ENCODE measurements at places on chromosomes 11 and 22.
A peak's percentile ranks its signal among the peaks of the same experiment; 100 is the strongest.

DNA sequence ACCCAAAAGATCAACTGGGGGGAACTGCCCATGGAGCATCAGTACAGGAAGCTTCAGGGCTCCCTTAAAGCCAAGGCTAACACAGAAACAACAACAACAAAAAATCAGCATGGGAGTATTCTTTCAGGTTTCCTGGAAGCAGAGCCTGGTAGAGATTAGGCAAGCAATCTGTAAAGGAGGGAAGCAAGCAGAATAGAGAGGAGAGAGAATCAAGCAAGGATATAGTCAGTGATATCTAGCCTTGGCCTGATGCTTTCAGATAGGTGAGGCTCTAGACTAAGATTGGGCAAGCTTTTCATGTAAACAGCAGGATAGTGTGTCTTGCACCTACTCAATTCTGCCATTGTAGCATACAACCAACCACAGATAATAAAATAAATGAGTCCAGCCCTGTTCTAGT, 44.4 kb upstream of the FAT3 start:
- DNase-seq, result no peak

DNA sequence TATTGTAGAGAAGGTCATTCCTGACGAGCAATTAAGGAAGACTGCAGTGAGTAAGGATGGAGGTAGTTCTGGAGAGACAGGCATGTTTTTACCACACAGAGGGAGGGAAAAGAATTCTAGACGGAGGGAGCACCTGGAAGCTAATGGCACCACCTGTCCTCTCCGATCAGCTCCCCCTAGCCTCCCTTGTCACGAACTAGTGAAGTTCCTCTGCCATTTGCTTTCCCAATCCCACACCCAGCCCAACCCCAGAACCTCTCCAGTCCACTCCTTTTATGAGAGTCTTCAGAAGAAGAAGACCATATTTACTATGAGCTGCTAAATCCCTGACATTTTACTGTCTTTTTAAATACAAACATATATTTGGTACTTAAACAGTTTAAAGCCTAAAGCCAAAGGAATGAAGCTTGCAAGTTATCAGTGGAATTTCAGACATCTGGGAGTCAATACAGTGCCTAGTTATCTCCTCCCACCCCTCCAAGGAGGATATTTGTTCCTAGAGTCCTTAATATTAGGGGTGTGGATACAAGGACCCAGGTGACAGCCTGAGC, 46.1 kb upstream of the HSPA8 start:
- DNase-seq, result no peak

GRCh38 chr11:2567026-2567671, 122.3 kb downstream of the KCNQ1 start:
- DNase-seq, result no peak

DNA sequence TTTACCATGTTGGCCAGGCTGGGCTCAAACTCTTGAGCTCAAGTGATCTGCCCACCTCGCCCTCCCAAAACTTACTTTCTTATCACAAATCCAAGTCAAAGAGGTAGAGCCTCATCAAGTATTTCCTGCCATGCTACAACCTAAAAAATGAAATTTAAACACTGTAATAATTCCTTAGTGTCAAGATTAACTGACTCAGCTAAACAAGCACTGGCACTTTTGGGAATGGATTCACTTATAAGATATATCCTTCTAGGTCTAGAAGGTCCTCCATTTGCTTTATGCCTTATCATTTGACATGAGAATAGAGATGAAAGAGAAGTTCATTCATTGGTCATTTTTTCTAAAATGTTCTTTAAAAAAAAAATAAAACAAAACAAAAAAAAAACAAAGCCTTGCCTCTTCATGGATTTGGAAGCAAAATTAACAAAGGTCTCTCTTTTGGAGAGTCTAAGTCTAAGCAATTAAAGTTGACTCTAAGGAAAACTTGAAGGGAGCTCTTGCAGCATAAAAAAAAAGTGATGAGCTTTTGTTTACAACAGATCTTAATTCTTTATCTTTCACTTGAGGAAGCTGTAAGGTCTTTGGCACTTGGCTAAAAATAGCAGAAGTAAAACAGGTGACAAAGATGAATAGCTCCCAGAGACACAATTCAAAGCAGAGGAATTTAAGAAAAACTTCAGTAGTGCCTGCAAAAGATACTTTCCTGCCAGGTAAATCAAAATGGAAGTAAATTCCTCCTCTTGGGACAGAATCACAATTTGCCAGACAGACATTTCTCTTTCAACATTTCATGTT, 50.3 kb downstream of the CADM1 start:
- no peak for DNase-seq

DNA sequence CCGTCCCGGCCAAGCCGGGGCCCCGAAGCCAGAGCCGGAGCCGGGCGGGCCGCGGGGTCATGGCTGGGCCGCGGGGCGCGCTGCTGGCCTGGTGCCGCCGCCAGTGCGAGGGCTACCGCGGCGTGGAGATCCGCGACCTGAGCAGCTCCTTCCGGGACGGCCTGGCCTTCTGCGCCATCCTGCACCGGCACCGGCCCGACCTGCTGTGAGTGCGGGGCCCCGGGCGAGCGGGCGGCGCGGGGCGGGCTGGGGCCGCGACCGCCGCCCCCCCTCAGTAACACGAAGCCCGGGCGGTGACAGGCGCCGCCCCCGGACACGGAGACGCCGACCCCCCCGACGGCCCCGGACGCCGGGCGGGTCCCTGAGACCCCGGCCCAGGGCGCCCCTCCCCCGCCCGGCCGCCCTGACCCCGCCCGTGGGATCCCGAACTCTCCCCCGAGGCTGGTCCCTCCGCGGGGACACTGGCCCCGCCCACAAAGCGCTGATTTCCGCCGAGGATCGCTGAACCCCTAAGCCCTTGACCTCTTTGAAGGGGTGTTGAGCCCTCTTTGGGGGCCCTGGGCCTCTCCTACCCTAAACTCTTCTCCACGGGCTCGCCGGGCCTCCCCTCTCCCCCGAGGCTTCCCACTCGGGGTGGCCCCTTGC, 389 bp downstream of the MICALL1 start:
- DNase-seq, result no peak

GRCh38 chr11:71284525-71285092, 32.2 kb upstream of the SHANK2 start:
- DNase-seq, result no peak

DNA sequence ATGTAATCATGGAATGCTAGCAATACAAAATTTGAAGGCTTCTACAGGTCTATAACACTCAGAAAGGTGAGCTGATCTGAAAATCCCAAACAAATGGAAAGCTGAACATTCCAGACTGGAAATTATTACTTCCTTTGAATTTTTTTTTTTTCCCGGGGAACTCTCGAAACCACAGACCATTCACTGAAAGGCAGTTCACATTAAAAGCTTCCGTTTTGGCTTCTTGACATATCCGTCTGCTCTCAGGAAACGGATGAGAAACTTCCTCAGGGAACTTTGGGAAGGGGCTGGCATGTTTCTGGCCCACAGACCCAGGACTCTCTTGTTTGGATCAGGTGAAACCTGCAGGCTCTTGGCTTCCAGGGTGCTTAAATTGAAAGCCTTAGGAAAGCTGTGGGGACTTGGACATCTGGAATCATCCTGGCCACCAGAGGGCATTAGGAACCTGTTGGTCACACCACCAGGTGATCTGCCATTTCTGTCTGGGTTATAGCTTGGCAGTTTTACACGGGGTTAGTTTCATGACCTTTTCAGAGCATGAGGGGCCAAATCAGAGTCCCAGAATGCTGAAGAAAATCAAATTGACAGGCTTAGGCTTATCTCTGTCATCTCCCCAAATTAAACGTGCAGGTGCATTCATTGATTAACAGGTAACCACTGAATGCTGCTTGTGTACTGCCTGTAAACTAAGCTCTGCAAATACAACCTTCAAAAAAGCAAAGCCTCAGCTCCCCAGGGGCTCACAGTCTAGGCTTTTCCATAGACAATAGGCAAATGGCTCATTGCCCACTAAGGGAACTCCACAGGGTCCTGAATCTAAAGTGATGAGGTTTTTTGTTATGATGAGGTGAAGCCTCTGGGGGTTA, 22.7 kb upstream of the GRAMD1B start:
- DNase-seq, result peak; percentile 45

All from hindlimb muscle (tissue), 1 donor.